ENCODE measurements at places on chromosomes 6 and 20.

- H3K4me3 ChIP-seq, result no peak overlapping the region
- no peak overlapping the region for H3K27ac ChIP-seq
- no peak for DNase-seq
- no peaks in the 10 kb centered on the region for H3K27me3 ChIP-seq
Measured at GRCh38 chr6:157539900-157540752, 159.1 kb downstream of the ZDHHC14 start.

DNA sequence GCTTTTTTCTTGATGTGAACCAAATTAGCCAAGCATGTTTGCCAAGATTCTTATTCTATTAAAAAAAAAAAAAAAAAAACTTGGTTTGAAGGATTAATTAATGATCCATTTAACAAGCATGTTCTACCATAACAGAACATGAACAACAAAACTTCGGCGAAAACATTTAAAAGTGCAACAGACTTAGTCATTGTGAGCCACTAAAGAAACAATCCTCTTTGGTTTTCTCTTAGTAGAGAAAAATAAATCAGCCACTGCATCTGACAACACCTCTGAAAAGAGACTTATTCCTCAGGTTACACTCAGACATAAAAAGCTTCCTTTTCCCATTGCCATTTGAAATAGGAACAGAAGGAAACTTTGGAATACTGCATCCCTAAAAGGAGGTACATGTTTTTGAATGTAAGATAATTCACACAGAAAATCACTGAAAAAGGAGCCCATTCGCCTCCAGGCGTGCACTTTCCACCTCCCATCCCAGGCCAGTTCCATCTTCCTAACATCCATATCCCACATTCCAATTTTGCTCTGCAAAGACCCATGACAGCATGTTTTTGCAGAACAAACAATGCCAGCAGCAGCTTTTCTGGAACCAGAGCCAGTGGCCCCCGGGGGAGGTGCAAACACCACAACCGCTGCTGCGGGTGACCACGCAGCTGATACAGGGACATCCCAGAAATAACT lies 79.5 kb downstream of the ZMYND8 start:
- H3K27ac ChIP-seq, result peak overlapping the region; percentile 2
- no peaks in the 10 kb centered on the region for H3K27me3 ChIP-seq
- peaks cover 27% of the 10 kb centered on the region for H3K4me1 ChIP-seq
- no peak for DNase-seq

GRCh38 chr20:56409521-56409920 lies 2.5 kb upstream of the CASS4 start:
- H3K4me3 ChIP-seq, result no peak overlapping the region
- no peak overlapping the region for H3K27ac ChIP-seq
- peaks cover 39% of the 10 kb centered on the region for H3K36me3 ChIP-seq

DNA sequence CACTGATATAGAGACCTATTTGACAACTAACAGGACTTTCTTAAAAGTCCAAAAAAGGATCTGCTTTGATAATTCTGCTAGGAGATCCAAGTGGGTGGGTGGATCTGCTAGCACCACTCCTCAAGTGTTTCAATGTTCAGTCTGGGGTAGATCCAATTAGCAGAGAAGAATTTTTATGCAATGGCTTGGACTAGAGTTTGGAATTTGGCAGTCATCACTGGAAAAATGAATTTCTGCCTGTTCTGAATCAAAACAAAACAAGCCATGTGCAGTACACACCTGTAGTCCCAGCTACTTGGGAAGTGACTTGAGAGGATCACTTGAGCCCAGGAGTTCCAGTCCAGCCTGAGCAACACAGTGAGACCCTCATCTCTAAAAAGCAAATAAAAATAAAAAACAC lies 12.6 kb upstream of the GNMT start:
- no peaks in the 10 kb centered on the region for H3K36me3 ChIP-seq
- no peak overlapping the region for H3K4me3 ChIP-seq
- H3K27ac ChIP-seq, result peak overlapping the region; percentile 8
- no peaks in the 10 kb centered on the region for H3K27me3 ChIP-seq

DNA sequence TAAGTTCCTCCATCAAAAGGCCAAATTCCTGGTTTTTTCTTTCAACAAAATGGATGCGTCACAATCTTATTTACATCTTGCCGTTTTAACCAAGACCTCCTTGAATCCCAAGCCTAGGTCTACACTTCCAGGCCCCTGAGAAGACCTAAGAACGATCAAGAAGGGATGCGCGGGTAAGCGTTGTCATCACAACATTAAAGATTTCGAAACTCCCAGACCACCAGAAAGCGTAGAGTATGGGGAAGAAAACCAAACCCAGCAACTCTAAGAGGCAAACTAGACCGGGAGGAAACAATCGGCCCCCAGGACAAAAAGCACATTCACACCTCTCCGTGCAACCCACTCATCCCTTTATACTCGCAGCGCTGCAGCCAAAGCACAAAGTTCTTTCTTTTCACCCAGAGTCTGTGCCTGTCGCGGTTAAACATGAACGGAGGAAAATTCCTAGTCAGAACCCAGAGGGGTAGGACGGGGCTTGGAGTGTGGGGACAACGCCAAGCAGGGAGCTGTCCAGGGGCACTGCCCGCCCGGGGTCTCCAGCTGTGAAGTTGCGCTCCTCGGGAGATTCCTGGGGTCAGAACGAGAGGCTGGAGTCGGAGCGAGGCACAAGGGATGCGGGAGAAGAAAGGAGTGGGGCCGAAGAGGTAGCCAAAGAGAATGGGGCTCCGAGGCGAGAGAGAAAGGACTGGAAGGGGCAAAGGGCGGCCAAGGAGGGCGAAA lies 725 bp downstream of the OSER1 start:
- peaks cover 27% of the 10 kb centered on the region for H3K36me3 ChIP-seq
- H3K27ac ChIP-seq, result peak overlapping the region; percentile 99
- peaks cover 65% of the 10 kb centered on the region for H3K4me1 ChIP-seq
- no peaks in the 10 kb centered on the region for H3K27me3 ChIP-seq
- DNase-seq, result no peak

DNA sequence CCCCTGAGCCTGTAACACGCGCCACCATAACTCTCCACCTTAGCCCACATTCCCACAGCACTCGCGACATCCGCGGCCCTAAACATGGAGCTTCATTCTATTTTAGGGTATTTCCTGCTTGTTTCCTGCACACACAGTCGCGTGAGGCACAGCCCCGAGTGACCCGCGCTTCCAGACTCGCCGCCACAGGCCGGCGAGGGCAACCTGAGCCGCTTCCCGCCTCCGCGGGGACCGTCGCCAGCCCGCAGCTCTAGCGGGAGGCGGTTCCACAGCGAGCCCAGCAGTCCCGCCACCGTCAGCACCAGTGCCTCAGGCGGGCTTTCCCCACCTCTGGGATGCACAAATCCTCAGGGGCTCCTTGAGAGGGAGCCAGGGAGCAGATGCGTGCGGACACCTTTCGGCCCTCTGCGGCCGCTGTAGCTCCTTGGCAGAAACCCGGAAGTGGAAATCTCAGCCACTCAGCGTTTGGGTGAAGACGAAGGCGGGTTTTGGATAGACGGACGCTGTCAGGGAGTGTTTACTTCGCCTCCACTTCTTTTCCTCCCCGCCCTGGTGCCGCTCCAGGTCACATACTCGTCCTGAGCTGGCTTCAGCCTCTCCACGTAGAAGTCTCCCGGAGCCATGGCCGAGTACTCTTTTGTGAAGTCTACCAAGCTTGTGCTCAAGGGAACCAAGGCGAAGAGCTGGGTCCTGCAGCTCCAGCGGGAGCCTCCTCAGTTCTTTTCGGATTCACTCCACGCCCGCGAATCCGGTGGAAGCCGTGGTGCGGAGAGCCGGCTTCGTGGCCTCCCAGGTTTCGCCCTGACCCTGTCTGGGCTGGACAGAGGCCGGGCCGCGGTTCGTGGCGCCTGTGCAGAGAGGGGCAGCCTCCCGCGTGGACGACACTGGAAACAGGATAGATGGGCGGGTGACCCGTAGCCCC lies 2177.4 kb upstream of the DEFB115 start:
- H3K27me3 ChIP-seq, result no peaks in the 10 kb centered on the region
- no peak overlapping the region for H3K27ac ChIP-seq
- no peaks in the 10 kb centered on the region for H3K4me1 ChIP-seq
- H3K36me3 ChIP-seq, result no peaks in the 10 kb centered on the region
- no peak overlapping the region for H3K4me3 ChIP-seq

DNA sequence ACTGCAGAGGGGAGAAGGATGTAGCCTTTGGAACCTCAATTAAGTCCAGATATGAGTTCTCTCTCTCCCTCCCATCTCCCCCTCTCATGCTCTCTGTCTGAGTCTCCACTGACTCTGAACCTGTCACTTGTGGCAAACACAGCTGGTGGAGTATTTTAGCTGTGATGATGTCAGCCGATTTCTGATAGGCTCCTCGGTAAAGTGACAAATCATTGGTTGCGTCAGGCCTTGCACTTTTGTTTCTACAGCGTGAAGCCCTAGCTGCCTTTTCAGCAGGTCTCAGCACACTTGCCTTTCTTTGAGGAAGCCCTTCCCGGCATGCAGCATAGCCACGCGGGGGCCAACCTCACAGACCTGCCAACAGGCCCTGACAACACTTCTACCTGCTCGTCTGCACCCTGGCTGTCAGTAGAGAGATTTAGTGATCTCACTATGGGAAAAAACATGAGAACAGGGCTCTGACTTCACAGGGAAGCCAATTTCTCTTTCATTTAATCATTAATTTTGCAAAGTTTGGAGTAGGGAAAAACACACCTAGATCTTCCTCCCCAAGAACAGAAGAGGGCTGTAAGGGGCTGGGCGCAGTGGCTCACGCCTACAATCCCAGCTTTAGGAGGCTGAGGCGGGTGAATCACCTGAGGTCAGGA lies 84.4 kb downstream of the GMPR start:
- no peaks in the 10 kb centered on the region for H3K36me3 ChIP-seq
- peak overlapping the region; percentile 96 for H3K27ac ChIP-seq

GRCh38 chr20:17910828-17911294 lies 57.7 kb downstream of the SNX5 start:
- no peaks in the 10 kb centered on the region for H3K36me3 ChIP-seq
- no peak for DNase-seq
- H3K27ac ChIP-seq, result no peak overlapping the region
- H3K4me1 ChIP-seq, result no peaks in the 10 kb centered on the region
- no peak overlapping the region for H3K4me3 ChIP-seq

- H3K36me3 ChIP-seq, result no peaks in the 10 kb centered on the region
- no peak for DNase-seq
- H3K27me3 ChIP-seq, result peaks cover 22% of the 10 kb centered on the region
- no peak overlapping the region for H3K27ac ChIP-seq
- no peak overlapping the region for H3K4me3 ChIP-seq
- peaks cover 17% of the 10 kb centered on the region for H3K4me1 ChIP-seq
Measured at GRCh38 chr20:58135441-58136148, 92.9 kb downstream of the ANKRD60 start.

Data from naive thymus-derived CD8-positive, alpha-beta T cell (primary cell).